ENCODE measurements at places on chromosomes 1 and 21.

DNA sequence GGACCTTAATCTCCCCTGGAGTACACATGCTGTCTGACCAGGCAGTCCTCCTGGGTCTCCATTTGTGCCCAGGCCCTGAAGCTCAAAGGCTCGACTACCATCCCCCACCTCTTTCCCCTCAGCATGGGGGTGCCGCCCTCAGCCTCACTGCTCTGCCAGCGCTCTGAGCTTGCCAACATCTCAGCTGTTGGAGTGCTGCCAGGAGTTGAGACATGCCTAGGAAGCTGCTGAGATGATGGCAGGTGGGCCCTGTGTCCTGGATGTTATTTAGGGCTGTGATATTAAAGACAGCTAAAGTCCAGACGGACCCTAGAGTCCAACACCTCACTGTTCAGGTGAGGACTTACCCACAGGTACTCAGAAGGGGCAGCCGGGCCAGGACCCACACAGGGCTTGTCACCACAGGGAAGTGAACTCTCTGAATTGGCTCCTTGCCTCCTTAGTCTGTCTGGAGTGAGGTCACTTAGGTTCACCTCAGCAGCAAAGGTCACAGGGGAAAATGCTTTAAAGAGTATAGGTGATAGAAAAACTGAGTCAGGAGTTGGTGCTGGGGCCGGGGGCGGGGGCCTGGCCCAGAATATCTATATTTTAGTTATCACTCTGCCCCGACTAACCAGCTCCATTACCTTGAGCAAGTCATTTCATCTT lies 19.7 kb upstream of the KCNC4 start:
- no peaks in the 10 kb centered on the region for H3K4me1 ChIP-seq
- no peaks in the 10 kb centered on the region for H3K36me3 ChIP-seq
- H3K4me3 ChIP-seq: no peak overlapping the region
- DNase-seq: no peak
- H3K27me3 ChIP-seq: no peaks in the 10 kb centered on the region

DNA sequence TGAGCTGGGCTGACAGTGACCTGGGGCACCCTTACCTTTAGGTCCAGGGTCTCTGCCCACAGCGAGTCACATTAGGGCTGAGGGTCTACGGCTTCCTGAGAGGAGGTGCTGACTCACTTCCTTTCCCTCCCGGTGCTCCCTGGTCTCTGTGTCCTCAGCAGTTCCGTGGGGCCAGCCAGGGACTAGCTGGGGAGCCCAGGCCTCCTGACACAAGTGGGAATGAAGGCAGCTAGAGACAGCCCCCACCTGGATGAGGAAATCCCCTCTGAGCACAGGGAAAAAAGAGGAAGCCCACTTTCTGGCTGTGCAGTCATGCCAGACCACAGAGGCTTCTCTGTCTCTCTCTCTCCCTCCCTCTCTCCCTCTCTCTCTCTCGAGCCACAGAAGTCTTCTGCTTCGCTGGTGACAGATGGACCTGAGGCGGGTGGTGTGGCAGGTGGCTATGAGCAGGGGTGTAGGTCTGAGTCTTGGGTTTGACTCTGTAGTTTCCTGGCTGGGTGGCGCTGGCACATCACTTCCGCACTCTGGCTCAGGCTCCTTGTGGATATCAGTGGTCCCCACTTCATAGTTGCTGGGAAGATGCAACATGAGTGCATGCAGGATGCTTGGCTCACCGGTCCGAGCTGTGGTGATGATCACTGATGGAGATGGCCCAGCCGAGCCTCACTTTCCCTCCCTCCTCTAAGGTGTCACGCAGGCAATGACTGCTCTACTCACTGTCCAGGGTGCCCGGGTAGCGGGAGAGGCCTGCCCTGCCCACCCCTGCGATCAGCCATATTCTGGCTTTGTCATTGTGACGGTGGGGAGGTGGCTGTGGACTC lies 3.5 kb downstream of the SLC66A1 start:
- H3K4me1 ChIP-seq: no peaks in the 10 kb centered on the region
- no peak for DNase-seq
- H3K27ac ChIP-seq: no peak overlapping the region
- H3K36me3 ChIP-seq: peaks cover 18% of the 10 kb centered on the region
- no peak overlapping the region for H3K4me3 ChIP-seq
- no peaks in the 10 kb centered on the region for H3K27me3 ChIP-seq

- H3K4me3 ChIP-seq: no peak overlapping the region
- no peak for DNase-seq
- no peak overlapping the region for H3K27ac ChIP-seq
- H3K27me3 ChIP-seq: no peaks in the 10 kb centered on the region
Observed at GRCh38 chr1:51627672-51628071, 10.8 kb downstream of the OSBPL9 start.

DNA sequence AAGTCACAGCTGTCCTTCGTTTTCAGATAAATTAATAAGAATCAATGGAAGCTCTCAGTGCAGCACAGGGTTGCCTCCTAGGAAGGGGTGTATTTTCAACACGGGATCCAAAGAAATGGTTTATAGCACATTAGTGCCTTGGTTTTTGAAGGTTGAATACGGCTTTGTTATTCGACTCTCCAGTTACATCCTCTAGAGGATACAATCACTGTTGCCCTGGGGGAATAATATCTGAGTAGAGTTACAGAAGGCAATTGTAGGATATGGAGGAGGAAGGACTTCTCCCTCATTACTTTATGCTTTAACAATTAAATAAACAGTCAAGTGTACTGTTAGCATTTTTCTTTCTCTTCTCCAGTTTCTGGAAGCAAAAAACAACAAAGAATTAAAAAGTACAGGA lies 14.3 kb upstream of the ZNF326 start:
- DNase-seq: no peak
- H3K27me3 ChIP-seq: no peaks in the 10 kb centered on the region
- H3K4me3 ChIP-seq: no peak overlapping the region
- H3K27ac ChIP-seq: no peak overlapping the region

- H3K27ac ChIP-seq: no peak overlapping the region
- DNase-seq: no peak
- H3K4me1 ChIP-seq: no peaks in the 10 kb centered on the region
- no peaks in the 10 kb centered on the region for H3K27me3 ChIP-seq
Observed at GRCh38 chr1:231861541-231862481, 235.2 kb downstream of the DISC1 start.

GRCh38 chr1:215001419-215002021 lies 81.0 kb upstream of the KCNK2 start:
- DNase-seq: no peak
- H3K27me3 ChIP-seq: no peaks in the 10 kb centered on the region

DNA sequence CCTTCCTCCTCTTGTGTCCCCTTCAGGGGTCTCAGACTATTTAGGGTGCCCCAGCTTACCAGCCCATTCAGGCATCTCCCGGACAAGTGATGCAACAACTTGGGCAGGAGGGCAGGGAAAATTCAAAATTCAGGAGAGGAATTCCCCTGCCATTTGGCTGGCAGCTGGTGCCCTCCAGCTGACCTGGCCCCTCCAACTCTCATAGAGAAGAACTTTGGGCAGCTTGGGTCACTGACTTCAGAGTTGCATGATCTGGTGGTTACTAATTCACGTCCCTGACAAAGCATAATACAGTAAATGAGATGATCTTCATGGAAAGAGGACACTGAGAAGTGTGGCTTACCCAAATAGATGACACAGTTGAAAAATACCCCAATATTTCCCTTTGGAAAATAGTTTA lies at the start of gene FCAMR:
Gene FCAMR (minus strand): TSS at position 15 of the 400 bp plus-strand sequence. CDS start 335 bp downstream, outside the sequence.
- DNase-seq: no peak
- no peak within 1 kb of the TSS for H3K4me3 ChIP-seq
- H3K36me3 ChIP-seq: no peaks in the 10 kb centered on the region
- H3K4me1 ChIP-seq: no peaks in the 10 kb centered on the region
- H3K27ac ChIP-seq: no peak within 1 kb of the TSS

DNA sequence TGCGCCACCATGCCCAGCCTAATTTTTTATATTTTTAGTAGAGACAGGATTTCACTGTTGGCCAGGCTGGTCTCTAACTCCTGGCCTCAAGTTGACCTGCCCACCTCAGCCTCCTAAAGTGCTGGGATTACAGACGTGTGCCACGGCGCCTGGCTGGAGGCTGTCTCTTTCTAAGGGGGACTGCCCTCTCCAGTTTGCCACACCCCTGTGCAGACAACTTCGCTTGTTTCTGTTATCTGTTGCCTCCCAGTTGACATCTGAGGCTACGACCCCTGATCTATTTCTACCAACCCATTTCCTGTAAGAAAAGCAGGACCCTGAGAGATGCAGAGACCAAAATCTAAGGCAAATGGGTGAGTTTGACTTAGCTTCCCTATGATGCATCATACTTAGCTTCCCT lies 24.0 kb upstream of the VASH2 start:
- no peak overlapping the region for H3K4me3 ChIP-seq
- DNase-seq: peak; percentile 13
- H3K4me1 ChIP-seq: peaks cover 8% of the 10 kb centered on the region
- no peak overlapping the region for H3K27ac ChIP-seq
- no peaks in the 10 kb centered on the region for H3K27me3 ChIP-seq
- H3K36me3 ChIP-seq: peaks cover 1% of the 10 kb centered on the region

- H3K4me3 ChIP-seq: no peak overlapping the region
- H3K27me3 ChIP-seq: no peaks in the 10 kb centered on the region
- no peaks in the 10 kb centered on the region for H3K4me1 ChIP-seq
- peaks cover 4% of the 10 kb centered on the region for H3K36me3 ChIP-seq
- no peak overlapping the region for H3K27ac ChIP-seq
Observed at GRCh38 chr1:85570446-85571180, 9.9 kb upstream of the CCN1 start.

DNA sequence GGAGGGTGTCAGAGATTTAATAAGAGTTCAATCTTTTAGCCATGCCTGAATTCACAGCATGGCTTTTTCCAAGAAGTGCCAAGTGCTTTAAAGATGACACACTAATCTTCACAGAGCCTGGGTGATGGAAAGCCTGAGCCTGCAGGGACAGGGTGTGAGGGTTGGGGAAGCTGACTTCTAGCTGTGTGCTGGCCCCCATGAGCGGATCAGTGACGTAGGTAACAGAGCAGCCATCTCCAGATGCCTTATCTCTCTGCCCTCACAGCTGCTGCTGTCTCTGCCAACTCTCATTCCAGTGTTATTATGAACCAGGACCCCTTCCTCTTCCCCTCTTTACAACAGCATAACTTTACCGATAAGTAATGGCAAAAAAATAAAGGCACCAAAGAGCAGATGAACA lies 30.6 kb downstream of the FAM78B start:
- H3K4me1 ChIP-seq: no peaks in the 10 kb centered on the region
- no peaks in the 10 kb centered on the region for H3K36me3 ChIP-seq
- no peaks in the 10 kb centered on the region for H3K27me3 ChIP-seq
- no peak for DNase-seq
- no peak overlapping the region for H3K4me3 ChIP-seq

DNA sequence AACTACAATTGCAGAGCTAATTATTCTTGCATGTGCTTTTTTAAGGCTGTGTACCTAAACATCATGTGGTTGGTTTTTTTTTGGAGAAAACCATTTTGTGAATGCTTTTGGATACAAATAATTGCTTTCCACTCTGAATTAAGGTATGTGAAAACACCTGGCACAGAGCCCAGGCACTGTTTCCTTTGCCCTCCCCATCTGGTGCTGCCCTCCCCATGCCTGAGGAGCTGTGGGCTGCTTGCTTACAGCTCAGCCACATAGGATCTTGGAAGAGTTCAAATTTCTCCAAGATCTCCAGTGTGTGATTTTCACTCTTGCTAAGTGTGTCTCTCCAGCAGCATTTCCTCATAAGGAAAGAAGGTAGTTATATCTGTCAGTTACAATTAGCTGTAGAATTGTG lies 27.8 kb downstream of the DNM3 start:
- DNase-seq: no peak
- no peak overlapping the region for H3K4me3 ChIP-seq
- H3K27me3 ChIP-seq: no peaks in the 10 kb centered on the region
- no peaks in the 10 kb centered on the region for H3K4me1 ChIP-seq
- H3K36me3 ChIP-seq: no peaks in the 10 kb centered on the region
- H3K27ac ChIP-seq: no peak overlapping the region

GRCh38 chr21:14675774-14676530 lies 129.8 kb upstream of the SAMSN1 start:
- H3K27ac ChIP-seq: no peak overlapping the region
- H3K4me3 ChIP-seq: no peak overlapping the region
- no peak for DNase-seq
- H3K4me1 ChIP-seq: peaks cover 3% of the 10 kb centered on the region
- H3K36me3 ChIP-seq: no peaks in the 10 kb centered on the region

- no peaks in the 10 kb centered on the region for H3K27me3 ChIP-seq
- H3K27ac ChIP-seq: no peak overlapping the region
Observed at GRCh38 chr1:172414331-172414730, 6.2 kb upstream of the C1orf105 start.

DNA sequence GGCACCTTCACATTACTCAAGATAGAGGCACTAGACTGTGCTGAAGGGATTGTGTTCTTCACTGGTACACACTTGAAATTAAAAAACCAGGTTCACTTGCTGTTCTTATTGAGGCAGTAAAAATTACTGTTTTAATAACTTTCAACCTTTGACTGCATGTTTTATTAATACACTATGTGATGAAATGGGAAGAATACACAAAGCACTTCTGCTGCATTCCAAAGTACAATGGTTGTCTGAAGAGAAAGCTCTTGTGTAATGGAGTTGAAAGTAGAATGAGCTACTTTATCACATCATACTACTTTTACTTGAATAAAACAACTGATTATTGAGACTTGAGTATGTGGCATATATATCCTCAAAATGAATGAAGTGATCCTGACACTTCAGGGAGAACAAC lies 49.7 kb downstream of the LRRC8C start:
- DNase-seq: no peak
- H3K27me3 ChIP-seq: no peaks in the 10 kb centered on the region
- 0 out of 2 replicates have a peak, but pooled peaks cover 2% of the 10 kb centered on the region for H3K4me1 ChIP-seq
- H3K36me3 ChIP-seq: no peaks in the 10 kb centered on the region
- H3K27ac ChIP-seq: no peak overlapping the region
- H3K4me3 ChIP-seq: no peak overlapping the region
